ENCODE measurements at places on chromosomes 5 and 9. TPM values are rescaled to one million over a fixed set of nuclear protein-coding genes. Genes with fewer than 3 reads are reported as not detected.

GFPT2 gene
- 9.4 TPM for total RNA-seq

NMUR2 gene
- not detected for total RNA-seq

DNA sequence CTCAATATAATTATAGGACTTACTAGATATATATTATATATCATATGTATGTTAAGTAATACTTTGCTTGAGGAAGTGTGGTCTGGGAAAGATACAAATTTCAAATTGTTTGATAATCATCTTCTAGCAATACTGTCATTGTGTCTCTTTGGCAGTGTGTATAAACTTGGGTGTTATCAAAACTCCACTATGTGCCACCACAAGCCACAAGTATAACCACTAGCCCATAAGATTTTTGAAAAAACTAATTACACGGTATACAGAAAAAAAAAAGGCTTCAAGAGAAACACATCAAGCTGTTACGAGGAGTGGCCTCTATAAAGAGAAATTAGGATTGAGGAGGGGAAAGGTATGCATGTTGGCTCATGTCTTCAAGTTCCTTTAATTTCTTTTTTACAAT lies 44.7 kb upstream of the PCSK5 start:
- no peak for ATAC-seq

GRCh38 chr9:37974506-37975173 lies 70.7 kb upstream of the SLC25A51 start:
- no peak for ATAC-seq
